ENCODE measurements at places on chromosomes 12 and 14.

DNA sequence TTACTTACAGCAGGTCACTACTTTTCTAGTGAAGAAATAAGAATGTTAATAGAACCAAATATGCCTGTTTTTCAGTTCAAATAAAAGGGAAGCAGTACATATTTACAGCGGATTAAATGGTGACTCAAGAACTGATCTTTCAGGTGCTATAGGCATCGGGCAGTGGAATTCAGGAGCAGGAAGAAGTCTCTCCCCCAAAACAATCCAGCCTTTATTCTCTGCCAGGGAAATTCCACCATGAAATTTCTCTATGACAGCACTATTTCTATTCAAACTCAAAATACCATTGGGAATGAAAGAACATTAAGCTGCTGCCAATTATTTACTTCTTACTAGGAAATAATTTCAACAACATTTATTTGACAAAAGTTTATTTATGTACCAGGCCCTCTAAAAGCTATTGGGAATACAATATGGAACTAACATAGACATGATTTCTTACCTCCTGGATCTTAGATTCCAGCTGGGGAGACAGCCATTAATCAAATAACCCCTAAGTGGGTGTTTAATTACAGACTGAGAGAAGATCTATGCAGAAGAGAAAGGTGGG lies 60.3 kb upstream of the KRR1 start:
- no peak for DNase-seq

GRCh38 chr12:52682381-52682660 lies 2.1 kb upstream of the KRT1 start:
- DNase-seq, result no peak

DNA sequence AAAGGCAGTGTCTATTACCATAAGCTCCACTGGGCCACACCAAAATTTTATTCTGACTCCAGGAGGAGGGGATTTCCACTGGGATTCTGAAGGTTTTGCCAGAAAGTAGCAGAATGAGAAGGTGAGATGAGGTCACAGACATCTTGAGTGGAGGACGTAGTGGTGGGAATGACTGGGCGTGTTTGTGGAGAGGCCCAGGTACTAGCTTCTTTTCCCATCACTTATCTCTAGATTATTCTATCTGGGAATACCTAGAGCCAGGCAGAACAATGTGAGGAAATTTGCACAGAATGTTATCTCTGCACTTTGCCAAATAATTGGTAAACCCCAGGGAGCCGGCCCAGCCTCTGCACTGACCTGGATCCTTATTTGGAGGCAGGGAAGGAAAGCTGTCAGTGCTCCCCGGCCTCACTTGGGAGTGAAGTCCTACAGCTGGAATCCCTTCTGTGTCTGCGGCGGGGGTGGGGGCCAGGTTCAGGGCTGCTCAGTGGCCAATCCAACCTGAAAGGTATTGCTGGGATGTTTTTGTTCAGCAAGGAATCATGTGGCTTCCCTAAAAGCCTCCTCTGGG lies 129.4 kb downstream of the C12orf75 start:
- no peak for DNase-seq

- no peak for DNase-seq
Observed at GRCh38 chr12:121214855-121215745, 5.2 kb downstream of the P2RX4 start.

DNA sequence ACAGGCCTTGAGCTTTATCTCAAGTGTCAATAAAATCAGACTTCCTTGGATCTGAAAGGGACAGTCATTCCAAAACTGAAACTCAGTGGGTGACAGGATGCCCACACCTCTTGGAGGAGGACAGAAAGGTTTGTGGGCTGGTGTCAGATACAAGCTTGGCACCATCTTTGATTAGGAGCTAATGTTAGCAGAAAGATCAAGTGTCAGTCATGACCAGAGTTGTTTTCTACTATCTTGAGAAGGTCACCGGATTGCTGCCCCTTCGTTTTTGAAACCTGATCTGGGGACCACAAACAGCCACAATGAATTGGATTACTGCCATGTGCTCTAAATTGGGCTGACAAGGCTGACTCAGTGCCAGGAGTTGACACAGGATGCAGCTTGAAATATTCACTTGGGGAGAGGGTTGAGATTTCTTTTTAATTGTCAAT lies 88.3 kb downstream of the OTOGL start:
- no peak for DNase-seq

- DNase-seq, result peak; percentile 93
Observed at GRCh38 chr12:75334384-75335030, at the start of gene GLIPR1L1. Gene GLIPR1L1, plus strand, starts transcription at chr12:75334670. Its CDS starts 59 bp downstream, at chr12:75334729.

- no peak for DNase-seq
Observed at GRCh38 chr14:36507847-36508417, 12.1 kb downstream of the NKX2-1 start.

DNA sequence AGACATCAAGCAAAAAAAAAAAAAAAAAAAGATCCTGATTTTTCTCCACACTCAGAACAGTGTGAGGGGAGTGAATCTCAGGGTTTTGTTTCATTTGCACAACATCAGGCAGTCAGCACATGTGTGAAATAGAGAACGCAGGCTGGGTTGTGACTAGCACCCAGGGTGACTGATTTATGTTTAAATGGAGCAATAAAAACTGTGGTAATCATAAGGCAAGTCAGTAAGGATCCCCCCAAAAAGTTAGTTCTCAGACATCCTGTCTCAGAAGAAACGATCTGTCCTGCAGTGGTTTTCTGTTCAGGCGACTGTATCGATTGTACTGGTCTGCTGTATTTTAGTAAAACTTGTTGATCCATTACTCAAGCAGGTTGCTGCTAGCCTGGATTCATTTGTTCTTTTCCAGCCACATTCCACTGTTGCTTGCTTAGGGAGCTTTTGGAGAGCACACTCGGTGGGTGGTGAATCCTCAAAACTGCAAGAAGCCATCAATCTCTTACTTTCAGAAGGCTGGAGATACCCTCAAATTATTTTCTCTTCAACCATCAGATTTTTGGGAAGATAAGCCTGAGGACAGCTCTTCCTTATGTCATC lies 107.1 kb downstream of the DACT1 start:
- no peak for DNase-seq

DNA sequence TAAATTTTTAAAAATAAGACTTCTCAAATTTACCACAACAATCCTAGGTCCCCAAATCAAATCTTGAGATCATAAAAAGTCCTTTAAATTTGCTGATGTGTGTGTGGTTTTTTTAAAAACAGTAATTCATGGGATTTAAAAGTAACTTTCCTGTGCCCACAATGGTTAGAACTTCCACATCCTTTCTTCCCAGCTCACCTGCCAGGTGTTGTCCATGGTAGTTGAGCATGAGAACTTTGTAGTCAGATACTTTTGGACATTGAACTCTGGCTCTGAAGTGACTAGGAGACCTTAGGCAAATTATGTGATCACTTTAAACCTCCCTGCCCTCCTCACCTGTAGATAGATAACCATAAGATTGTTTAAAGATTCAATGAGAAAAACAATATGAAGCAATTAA lies 253.2 kb downstream of the NPAS3 start:
- no peak for DNase-seq

- DNase-seq, result no peak
Observed at GRCh38 chr12:94140556-94140955, 7.8 kb upstream of the PLXNC1 start.

- no peak for DNase-seq
Observed at GRCh38 chr12:127431594-127431993, 835.4 kb upstream of the TMEM132C start.

- DNase-seq, result no peak
Observed at GRCh38 chr12:131818821-131819585, 9.2 kb upstream of the MMP17 start.

- no peak for DNase-seq
Observed at GRCh38 chr12:3071710-3072109, 5.5 kb upstream of the TSPAN9 start.

DNA sequence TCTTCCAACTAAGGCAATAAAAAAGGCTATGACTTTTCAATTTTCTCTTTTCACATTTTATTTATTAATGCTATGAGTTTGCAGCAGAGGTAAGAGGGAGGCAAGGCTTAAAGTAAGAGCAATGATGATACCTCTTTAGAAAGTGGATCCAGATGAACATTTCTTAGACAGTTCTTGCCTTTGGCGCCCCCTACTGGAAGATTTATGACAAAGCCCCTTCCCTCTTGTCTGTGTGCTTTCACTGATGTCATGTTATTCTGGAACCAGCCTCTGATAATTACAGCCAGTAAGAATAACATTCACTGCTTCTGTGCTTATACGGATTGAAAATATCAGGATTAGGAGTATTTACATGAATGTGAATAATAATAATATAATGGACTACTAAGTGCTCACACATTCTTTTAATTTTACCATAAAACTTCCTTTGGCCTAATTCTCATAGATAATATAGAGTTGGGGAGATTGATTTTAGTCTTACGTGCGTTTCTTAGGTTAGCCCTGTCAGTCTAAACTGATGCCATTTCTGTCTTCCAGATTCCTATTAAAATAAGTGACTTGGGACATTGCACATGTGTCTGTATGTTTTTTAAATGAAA lies 1929.9 kb upstream of the SEL1L start:
- peak; percentile 80 for DNase-seq

DNA sequence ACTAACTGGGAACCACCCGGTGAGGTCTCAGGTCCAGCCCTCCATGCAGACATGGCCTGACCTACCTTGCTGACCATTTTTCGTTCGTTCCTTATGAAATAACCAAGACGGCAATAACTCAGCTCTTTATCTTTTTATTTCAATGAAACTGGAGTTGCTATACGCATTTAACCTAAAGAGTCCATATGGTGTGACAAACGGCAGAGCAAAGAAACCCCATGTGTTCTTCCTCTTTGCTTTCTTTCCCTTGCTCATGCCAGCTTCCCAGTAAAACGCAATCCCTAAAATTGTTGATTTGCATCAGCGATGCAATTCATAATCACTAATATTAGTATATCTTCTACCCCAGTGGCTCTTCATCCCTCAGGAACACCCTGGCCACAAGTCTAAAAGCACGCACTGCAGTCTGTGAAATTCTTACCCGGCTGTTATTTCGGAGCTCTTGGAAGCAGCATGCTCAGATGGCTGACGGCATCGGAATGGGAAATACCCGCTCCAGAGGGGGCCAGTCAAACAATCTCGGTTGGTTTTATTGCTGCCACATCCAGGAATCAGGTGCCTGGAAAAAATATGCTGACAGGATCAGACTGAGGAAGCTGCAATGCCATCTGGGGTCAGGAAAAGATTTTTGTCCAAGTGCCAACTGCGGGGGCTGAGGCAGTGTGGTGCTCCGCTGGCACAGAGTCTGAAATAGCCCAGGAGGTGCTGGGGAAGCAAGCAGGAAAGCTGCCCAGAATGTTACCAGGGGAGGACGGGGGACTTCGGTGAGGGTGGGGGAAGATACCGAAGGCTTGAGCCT lies 28.2 kb upstream of the KCNA1 start:
- no peak for DNase-seq

DNA sequence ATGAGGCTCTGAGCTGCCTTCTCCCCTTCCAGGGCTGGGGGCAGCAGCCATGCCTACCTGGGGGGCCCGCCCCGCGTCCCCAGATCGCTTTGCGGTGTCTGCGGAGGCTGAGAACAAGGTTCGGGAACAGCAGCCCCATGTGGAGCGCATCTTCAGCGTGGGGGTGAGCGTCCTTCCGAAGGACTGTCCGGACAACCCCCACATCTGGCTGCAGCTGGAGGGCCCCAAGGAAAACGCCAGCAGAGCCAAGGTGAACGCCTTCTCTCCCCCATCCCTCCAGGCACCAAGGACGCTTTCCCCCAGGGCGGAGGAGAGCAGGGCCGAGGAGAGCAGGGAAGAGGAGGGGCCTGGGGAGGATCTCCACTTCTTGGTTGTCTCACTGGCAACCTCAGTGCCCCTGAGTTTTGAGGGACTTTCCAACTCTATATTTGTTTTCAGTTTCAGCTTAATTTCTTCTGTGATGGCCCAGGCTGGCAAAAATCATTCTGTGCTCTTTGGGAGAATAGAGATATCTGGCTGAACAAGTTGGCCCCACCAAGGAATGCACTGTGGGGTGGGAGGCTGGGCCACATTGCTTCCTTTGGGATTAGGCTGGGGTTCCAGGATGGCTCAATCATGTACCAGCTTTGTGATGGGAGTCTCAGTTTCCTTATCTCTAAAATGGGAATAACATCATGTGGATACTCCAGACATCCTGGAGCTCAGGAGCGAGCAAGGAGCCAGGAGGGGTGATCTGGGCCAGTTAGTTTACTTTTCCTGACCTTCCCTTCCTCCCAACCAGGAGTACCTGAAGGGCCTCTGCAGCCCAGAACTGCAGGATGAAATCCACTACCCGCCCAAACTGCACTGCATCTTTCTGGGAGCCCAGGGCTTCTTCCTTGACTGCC lies 1.2 kb downstream of the KHNYN start:
- no peak for DNase-seq

DNA sequence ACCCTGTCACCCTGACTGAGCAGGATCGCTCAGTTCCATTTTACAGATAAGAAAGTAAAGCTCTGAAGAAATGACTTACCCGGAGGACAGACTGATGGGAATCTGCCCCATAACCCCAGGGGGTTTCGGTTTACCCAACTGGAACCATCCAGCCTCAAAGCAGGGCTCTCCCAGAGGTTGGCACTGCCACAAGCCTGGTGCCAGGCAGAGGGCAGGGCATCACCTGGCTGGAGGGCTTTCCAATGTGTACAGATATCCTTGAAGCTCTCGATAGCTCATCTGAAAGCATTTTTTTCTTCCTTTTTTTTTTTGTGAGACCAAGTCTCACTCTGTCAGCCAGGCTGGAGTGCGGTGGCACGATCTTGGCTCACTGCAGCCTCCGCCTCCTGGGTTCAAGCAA lies 33.2 kb downstream of the STON2 start:
- DNase-seq, result no peak

DNA sequence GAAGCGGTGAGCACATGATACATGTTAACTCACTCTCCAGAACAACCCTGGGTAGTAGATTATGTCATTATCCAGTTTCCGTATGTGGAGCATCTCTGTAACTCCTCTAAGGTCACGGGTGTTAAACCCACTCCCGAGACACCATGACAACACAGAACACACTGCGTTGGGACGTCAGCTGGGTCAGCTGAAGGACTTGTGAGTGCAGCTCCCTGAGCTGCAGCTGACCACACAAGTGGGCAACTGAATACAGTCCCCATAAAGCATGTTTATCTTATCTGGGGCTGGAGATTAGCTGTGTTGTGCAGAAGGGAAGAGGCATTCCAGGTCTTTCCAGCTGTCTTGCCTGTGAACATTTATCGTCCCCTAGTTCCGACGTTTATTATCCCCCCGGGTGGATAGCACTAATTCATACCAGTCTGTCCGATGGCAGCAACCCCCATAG lies 211.5 kb downstream of the CHST11 start:
- DNase-seq, result peak; percentile 29
